ENCODE measurements at places on chromosomes 3 and 15. TPM values are rescaled to one million over a fixed set of nuclear protein-coding genes. Genes with fewer than 3 reads are reported as not detected.

GOLGA6L10 gene
- 0.74 TPM for total RNA-seq

GATM gene
- 28.1 TPM for total RNA-seq

SNTN gene
- total RNA-seq = not detected

ZNF501 gene
- total RNA-seq = 1.3 TPM

CPB1 gene
- total RNA-seq = not detected

UACA gene
- 16.0 TPM for total RNA-seq

LAMB2 gene
- total RNA-seq = 40.1 TPM

CCDC32 gene
- 14.3 TPM for total RNA-seq

RNU5B-1 gene
- total RNA-seq = not detected

ISL2 gene
- total RNA-seq = 3.2 TPM

SPINT1 gene
- 3.8 TPM for total RNA-seq

CFAP100 gene
- not detected for total RNA-seq

IFT122 gene
- total RNA-seq = 11.1 TPM

GASK1A gene
- 0.11 TPM for total RNA-seq

DNA sequence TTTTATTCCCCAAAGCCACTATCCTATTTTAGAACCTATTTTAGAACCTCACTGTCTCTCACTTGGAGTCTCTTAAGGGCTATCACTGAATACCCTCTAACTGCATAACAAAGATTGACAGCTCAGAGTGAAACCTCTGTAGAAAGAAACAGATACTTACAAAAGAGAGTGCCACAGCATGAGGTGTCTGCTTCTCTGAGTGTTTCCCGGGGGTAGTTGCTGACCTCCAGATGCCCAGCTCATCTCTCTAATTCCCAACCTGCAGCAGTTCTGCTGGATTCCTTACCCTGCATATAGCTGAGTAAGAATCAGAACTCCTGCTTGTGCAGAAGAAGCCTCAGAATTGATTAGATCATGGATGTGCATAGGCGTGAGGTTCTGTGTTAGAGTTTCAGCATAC lies 34.5 kb downstream of the P3H2 start:
- DNase-seq = no peak

- no peak for DNase-seq
Measured at GRCh38 chr15:77637851-77638692, 5.4 kb upstream of the LINGO1 start.

DNA sequence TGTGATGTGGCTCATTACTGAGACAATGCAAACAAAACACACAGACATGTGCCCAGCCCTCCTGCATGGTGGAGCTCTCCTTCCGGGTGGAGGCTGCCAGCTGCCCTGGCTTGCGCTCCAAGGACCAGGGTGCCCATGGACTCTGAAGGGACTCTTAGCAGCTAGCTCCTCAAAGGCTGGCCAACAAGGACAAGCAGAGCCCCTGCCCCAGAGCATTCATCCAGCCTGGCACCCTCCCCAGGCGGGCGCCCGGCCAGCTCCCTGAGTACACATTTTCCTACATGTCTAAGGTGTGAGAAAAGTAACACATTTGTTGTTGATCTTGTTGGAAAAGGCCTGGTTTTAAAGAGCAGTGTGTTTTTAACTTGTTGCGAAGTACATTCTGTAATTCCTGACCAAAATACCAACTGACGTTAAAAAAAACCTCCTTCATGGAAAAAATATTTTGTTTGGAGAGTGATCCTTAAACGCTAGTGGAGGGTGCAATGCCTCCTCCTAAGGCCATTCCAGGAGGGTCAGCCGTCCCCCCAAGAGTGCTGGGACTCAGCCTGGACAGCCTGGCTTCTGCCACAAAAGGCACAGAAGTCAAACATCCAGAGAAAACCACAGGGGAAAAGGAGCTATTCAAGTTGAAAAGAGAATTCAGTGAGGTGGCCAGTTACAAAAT lies 86.9 kb downstream of the KLF15 start:
- DNase-seq = no peak

DNA sequence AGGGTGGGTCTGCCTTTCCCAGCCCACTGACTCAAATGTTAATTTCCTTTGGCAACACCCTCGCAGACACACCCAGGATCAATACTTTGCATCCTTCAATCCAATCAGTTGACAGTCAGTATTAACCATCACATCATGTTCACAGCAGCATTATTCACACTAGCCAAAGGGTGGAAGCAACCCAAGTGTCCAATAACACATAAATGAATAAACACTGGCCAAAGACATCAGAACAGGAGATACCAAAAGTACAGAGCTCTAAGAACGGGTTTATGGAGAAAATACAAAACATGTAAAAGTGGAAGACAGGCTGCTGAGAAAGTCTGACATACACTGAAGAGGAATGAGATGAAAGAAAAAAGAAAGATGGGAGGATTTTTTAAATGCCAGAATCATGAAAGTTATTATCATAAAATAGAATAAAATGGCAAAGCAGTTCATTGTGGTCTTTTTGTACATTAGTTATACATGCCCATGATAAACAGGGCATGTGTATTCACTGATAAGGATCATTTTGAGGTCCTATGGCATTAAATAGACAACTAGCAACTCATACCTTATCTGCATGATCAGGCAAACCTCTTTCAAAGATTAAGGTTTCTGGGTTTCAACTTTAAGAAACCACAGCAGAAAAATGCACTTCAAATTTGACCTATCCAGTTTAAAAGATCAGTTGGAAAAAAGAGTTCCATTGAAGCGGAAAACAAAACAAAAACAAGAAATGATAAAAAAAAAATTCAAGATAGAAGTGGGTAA lies 22.9 kb downstream of the DNAAF4 start:
- no peak for DNase-seq

- DNase-seq = no peak
Measured at GRCh38 chr15:38225381-38225780, 27.3 kb upstream of the SPRED1 start.

- DNase-seq = no peak
Measured at GRCh38 chr3:86913160-86913559, 77.8 kb downstream of the VGLL3 start.

- DNase-seq = no peak
Measured at GRCh38 chr3:17642474-17642873, 100.0 kb downstream of the TBC1D5 start.

GRCh38 chr3:149277331-149277813 lies 55.7 kb upstream of the CP start:
- DNase-seq = peak; percentile 86

GRCh38 chr15:80695099-80695910 lies at the start of gene ABHD17C:
ABHD17C (plus strand) TSS chr15:80695310; CDS start chr15:80695430, 120 bp downstream.
- DNase-seq = peak; percentile 74

- no peak for DNase-seq
Measured at GRCh38 chr3:183711516-183711915, 13.9 kb downstream of the YEATS2 start.

DNA sequence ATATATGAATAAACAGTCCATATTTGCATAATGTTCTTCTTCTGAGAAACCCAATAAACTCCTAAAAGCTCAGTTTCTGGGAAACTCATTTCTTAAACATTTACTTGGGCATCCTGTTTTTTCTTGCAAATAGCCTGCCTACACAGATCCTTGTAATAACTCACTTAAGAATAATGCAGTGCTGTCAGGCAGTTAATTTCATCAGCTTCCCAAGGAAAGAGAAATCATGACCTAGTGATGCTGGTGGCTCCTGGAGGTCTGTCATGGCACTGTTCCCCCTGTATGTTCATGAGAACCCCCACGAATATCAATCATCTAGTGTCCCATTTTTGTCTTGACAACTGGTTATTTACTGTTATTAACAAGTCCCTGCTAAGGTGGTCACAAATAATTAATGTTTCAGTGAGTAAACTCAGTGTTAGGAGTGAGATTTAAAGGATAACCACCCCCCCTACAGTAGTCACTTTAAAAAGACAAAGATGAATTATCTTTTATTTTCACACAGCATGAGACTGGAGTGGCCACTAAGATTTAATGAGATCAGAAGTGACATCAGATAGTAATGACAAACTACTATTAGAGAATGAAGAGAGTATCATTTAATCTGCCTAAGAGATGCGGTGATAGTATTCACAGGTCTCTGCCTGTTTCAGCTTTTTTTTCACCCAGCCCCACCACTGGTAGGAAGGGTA lies 279.5 kb upstream of the NECTIN3 start:
- no peak for DNase-seq

- DNase-seq = no peak
Measured at GRCh38 chr15:68814596-68814995, 6.1 kb downstream of the ANP32A start.

GRCh38 chr3:34388830-34389229 lies 590.4 kb downstream of the PDCD6IP start:
- no peak for DNase-seq

DNA sequence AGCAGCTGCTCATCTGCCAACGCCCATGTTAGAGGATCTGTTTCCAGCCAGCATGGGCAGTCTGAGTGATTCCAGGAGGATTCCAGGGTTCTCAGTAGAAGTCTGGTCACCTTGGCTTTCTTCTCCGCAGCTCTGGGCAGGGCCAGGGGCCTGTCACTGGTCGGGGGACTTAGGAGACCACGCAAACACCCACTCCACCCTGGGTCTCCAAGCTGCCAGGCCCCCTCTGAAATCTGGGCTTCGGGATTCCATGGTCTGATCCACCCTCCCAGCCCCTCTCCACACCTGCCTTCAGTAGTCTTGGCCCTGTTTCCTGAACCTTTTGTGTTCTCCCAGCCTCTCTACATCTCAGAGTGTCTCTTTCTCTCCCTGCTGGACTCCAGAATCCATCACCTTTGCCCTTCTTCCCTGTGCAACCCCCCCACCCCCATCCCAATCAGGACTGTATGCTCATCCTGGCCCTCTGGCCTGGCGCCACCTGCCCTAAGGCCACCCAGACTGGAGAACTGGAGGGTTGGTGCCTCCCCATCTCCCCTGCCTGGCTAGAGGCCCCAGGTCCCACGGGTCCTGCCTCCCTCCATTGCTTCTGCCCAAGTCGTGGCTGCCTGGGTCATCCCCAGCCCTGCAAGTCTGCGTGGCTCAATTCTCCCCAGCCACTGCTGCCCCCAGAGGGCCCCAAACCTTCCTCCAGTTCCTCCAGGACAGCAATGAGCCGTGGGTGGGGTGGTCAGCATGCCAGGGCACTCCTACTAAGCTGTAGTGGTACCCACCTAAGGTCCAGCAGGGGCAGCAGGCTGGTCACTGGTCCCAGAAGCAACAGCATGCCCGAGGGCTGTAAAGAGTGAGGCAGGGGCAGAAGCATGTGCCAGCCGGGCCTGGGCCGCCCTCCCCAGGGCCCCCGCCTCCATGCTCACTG lies 102.8 kb downstream of the TBC1D2B start:
- DNase-seq = no peak

DNA sequence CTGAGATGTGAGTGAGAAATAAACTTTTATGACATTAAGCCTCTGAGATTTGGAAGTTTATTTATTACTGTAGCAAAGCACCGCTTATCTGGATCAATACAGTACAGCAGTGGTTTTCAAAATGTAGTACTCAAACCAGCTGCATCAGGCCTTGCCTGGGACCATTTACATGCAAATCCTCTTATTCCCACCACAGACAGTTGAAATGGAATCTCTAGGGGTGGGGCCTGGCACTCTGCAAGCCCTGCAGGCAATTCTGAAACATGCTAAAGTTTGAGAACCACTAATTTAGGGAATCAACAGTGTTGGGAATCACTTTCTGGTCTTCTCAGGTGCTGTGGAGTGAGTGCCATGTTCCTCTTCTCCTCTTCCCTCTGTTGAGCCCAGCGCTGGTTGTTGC lies 77.8 kb upstream of the TAMM41 start:
- no peak for DNase-seq
